ENCODE measurements at places on chromosomes 5 and 9.

DNA sequence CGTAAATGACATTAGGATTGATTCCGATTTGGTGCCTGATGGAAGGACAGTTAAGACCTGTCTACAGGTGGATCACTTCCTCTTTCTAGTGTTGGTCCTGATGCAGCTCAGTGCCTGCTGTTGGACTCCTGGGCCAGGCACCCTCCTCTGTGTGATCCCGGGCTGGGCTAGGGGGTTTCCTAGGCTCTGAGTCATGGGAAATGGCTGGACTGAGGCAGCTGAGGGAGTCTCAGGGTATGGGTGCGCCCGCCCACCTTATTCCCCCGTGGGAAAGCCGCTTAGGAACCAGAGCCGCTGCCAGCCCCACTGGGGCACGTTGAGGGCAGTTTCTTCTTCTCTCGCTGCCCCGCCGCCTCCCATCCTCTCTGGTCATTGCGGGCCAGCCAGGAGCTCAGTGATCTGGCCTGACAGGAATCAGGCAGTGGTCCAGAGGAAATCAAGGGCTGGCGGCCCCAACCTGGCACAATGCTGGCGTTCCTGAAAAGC lies 12.9 kb downstream of the TCF7 start:
- DNase-seq, result no peak

- DNase-seq, result no peak
Observed at GRCh38 chr5:106454651-106455415, 1215.9 kb downstream of the EFNA5 start.

DNA sequence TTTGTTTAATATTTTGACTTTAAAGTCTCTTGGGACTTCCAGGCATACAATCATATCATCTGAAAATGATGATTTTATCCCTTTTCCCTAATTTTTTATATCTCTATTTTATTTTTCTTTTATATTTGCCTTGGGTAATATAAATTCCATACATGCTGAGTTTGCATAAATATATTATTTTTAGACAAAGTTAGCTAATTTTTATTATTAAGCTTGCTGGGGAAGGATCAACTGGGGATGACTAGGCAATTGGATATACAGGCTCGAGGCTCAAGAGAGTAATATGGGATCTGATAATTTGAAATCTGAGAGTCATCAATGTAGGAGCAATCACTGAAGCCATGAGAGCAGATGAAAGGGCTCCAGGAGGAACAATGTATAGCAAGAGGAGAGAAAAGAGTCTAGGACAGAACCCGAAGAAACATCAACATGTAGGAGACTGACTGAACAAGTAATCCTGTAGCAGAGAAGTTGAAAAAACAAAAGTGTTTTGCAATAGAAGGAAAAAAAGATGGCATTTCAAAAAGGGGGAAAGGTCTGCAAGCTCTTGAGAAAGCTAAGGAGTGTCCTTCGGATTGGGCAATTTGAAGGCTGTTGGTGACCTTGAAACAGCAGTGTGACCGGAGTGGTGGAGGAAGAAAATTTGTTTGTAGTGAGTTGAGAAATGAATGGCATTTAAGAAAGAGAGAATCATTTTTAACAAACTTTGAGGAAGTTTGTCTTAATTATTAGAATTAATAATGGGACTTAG lies 17.0 kb upstream of the RHOBTB3 start:
- DNase-seq, result no peak

- DNase-seq, result peak; percentile 65
Observed at GRCh38 chr9:94030318-94031179, 53.7 kb upstream of the PTPDC1 start.

DNA sequence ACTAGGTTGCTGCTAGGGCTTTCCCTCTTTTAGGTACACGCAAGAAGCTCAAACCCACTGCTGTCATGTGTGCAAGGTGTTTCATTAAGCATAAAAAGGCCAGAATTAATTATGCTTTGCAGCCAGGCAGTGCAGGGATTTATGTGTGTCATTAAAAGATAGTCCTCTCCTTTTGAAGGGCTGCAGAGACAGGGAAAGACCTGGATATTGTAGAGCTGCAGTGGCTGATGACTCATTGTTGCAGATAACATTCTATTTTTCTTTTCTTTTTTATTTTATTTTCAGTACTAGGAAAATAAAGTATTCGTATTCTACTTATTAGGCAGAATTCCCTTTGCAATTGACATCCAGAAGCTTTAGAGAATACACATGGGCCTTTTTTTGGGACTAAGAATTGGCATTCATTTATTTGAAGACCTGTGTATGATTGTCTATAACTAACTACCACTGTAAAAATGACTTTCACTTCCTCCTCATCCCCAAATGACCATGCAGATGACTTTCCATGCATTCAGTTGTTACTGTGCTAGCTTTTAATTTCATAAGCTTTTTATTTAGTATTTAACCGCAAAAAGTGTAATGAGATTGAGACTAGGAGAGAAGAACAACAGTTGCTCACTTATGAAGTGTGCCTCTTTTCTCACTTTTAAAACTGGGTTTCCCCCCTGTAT lies 113.0 kb downstream of the PAM start:
- no peak for DNase-seq

- DNase-seq, result no peak
Observed at GRCh38 chr5:149627070-149627469, 45.8 kb downstream of the ARHGEF37 start.

- DNase-seq, result peak; percentile 78
Observed at GRCh38 chr5:177429248-177430040, 3.0 kb downstream of the GRK6 start.

DNA sequence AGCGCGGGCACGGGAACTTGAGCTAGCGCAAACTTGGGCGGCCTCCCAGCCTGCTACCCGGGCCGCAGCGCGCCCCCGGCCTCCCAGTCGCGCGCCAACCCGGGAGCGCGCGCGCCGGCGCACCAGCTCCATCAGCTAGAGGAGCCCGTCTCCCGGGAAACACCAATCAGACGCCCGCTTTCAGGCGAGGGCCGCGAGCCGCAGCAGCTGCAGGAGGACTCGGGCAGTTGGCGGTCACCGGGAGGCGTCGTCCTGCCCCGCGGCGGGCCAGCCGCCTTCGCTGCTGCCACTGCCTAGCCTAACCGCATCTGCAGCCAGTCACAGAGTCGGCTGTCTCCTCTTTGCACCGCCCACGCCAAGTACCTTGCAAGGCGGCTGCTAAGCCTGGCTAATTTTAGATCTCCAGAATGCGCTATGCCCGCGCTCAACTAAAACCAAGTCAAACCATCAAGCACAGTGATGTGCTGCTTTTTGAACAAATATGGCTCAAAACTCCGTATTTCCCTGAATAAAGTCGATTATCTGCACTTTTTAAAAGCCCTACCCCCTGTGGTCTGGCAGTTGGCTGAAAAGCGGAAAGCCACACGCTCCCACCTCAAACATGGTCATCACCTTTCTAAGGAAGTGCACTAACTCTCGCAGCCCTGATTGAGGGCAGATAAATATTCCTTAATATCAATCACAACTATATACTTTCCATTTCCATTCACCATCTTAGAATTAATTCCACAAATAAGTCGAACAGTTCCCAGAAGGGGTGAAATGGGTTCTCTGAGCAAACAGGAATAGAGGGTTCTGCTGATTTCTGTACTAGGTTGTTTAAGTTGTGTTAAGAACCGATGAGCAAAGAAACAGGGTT lies 221.8 kb downstream of the MEF2C start:
- no peak for DNase-seq

GRCh38 chr9:110170357-110171257 lies 37.4 kb downstream of the C9orf152 start:
- DNase-seq, result no peak

- DNase-seq, result no peak
Observed at GRCh38 chr9:107484117-107484723, 5.3 kb downstream of the KLF4 start.

- DNase-seq, result peak; percentile 87
Observed at GRCh38 chr9:134024828-134025605, at the start of gene BRD3OS. Gene BRD3OS (plus strand): TSS chr9:134025481. CDS start chr9:134026748, 1,267 bp downstream.

DNA sequence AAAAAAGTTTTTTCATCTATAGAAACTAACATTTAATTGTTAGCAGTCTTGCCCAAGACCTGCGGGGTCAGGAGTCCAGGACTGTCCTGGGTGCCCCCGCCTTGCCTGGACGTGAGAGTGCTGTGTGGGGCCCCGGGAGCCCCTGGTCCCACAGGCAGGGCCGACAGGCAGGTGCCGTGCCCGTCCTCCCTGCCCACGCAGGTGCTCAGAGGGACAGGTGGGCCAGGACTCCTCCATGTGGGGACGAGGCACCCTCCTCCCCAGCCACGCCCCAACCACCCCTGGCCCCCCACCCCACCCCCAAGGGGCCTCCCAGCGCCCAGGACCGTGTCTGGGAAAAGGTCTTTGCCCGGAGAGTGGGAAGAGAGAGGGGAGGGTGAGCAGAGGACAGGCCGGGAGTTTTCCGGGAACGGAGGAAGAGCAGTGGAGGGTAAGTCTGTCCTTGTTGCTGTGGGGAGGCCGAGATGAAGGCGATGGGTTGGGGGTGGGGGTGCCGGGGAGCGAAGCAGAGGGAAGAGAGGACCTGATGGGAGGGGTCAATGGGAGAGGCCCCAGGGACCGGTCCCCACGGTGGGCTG lies 2.7 kb upstream of the LCN12 start:
- no peak for DNase-seq

GRCh38 chr9:92747459-92748232 lies 17.0 kb downstream of the BICD2 start:
- DNase-seq, result no peak

GRCh38 chr9:21542787-21543186 lies 60.7 kb upstream of the IFNE start:
- DNase-seq, result no peak

DNA sequence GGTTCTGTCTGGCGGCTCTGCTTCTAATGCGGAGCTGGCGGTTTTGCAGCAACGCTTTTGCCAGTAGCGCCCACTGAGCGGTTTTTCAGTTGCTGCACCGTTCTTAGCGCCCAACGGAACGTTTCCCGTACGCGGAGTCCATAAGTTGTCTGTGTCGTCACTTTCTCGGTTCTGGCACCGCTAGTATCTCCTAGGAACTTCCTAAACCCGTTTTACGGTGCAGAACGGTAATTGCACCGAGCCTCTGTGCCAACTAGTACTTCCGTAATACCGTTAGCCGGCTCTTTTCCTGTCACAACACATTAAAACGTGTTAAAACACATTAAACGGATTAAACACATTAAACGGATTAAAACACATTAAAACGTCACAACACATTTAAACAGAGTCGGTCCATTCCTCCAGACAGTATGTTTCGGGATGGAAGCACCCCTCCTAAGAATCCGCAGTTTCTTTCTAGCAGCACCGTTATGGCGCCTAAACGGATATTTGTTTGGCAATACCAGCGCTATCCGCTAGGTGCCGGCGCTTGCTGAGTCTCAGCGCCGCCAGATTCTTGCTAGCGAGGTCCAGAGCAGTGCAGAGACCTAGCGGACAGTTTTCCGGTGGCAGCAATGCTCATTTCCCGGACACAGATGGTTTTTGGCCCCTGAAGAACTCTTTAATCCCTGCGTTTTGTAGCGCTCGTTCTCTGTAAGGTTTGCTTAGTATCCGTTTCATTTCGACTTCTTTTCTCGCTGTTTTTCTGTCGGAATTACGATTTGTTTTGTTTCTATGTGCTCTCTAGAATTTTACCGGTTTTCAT lies 45.4 kb downstream of the ANXA2R start:
- DNase-seq, result peak; percentile 82

- no peak for DNase-seq
Observed at GRCh38 chr9:112620388-112620787, 97.5 kb downstream of the INIP start.

- no peak for DNase-seq
Observed at GRCh38 chr9:7489036-7489435, 310.5 kb downstream of the DMAC1 start.

GRCh38 chr5:100562821-100563220 lies 27.6 kb downstream of the FAM174A start:
- DNase-seq, result no peak

DNA sequence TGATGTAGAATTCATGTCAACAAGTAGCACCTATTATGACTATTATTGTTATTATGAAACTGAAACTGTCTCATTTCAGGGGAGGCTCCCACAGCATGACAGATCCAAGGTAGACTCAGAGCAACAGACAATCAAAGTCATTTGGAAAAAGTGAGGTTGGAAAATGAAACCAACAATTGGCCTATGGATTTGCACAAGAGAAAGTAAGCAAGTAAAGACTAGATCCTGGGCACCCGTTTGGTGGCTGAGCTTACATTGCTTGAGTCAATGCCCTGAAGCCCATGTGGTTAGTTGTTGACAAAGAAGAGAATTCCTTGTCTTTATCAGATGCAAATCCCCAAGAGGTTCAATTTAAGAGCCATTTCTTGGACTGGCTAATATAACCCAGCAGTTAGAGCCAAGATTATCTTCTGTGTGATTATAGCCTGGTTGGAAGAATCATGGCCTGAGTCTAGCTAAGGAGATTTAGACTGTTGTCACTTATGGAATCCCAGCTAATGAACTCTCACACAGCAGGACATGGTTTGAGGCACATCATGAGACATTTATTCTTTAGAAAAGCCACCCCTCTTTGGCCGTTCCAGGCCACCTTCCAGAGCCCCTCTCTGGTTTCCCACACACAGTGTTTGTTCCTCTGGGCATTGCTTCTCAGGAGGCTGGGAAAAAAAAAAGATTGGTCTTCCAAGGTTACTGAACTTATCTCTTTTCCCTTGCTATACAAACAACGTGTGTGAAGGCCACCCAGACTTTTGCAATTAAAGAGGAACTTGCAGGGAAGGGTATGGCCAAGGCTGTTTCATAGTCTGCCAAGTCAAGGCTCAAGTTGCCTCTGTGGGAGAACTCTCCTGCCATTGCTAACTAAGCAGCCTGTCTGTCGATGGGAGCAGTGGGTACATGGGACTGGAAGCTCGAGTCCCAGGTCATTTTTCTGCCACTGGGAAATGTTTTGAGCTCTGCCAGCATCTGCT lies 399.5 kb downstream of the ENC1 start:
- no peak for DNase-seq

- no peak for DNase-seq
Observed at GRCh38 chr9:89359751-89360261, 41.5 kb downstream of the SECISBP2 start.

DNA sequence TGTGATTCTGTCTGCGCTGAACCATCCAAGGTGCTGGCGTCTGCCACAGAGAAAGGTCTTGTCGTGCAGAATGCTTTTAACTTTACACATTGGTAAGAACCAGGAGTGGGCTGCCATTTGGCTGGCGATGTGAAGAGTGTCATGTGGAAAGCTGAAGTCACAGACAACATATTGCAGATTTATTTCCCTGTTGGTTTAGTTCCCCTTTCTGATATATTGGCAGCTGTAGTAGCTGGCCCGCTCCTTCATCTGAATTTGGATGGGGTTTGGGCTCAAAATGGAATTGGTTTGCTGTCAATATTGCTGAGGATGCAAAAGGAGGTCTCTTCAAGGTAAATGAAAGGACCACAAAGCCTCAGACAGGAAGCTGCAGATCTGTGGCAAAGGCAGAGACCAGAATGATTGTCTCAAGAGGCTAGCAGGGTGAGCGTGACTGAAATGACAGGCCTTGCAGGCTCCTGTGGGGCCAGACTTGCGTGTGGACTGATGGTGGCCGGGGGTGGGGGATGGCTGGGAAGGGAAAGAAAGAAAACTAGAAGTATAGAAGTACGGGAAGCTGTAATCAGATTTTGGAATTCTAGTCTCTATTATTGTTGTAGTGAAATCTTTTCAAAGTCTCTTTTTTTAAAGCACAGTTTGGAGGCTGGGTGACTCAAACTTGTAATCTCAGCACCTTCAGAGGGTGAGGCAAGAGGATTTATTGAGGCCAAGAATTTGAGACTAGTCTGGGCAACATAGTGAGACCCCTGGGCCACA lies 25.1 kb upstream of the CD180 start:
- peak; percentile 54 for DNase-seq
